ENCODE measurements at places on chromosomes 7 and 10.

GRCh38 chr7:33578166-33578565 is 327.2 kb upstream of the BMPER start:
- DNase-seq = no peak

DNA sequence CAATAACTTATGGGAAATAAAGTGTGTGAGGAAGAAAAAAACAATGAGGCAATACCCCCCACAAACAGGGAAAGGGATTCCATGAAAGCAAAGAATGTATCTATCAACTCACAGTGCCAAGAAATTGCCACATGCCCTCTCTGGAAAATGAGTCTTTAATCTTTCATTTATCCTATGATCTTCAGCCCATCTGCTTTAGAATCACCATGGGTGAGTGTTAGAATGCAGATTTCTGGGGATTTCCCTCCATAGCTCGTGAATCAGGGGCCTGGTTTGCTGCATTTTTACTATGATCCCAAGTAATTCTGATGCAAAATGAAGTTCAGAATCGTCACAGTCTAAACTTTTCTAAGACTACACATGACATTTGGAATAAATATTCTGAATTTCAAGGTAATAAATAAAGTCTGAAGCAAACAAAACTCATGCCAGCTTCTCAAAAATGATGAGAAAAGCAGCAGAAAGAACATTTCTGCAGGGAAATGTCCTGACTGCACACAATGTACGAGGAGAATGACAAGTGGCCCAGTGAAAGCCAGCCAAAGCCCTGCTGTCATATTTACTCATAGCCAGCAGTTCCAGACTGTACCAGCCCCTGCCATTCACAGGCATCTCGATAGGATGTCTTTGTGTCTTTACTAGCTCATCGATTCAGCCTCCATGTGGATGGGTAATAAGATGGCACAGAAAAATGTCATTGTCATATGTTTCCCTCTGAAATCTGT is 167.1 kb downstream of the ELMO1 start:
- DNase-seq = no peak

- DNase-seq = no peak
Observed at GRCh38 chr10:53463539-53463938, 691.0 kb upstream of the MBL2 start.

GRCh38 chr7:4689668-4690067 is 7.6 kb downstream of the FOXK1 start:
- no peak for DNase-seq

DNA sequence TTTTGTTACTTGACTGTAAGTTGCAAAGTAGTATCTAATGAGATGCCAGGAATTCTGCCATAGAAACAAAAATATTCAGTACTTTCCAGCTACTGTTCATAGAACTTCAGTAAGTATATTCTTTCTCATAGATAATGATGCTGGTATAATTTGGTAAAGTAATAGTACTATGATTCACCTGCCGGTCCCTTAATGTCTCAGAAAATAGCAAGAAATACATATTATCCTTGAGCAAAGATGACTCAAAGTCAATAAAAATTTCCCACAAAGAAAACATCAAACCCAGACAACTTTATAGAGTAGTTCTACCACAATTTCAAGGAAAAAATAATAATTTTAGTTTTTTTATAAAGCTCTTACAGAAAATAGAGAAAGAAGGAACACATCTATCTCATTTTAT is 105.4 kb downstream of the EPDR1 start:
- DNase-seq = no peak

- DNase-seq = no peak
Observed at GRCh38 chr7:110856704-110857103, 234.2 kb upstream of the LRRN3 start.

DNA sequence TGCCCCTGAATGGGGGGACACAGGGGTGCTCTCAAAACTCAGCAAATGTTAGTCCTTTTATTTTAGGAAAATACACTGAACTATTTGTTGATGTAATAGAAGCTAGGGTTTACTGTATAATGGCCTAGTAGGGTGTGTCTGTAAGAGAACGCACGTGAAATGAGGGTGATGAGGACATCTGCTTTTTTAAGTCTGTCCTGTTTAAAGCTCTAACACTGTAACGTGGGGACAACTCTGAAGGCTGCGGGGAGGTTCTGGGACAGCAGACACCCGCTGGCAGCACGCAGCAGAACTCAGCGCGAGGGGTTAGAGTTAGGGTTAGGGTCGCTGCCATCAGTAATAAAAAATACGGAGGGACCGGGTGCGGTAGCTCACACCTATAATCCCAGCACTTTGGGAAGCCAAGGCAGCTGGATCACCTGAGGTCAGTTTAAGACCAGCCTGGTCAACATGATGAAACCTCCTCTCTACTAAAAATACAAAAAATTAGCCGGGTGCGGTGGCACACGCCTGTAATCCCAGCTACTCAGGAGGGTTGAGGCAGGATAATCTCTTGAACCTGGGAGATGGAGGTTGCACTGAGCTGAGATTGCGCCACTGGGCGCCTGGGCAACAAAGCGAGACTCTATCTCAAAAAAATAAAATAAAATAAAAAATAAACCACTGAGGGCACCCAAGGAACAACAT is 98.0 kb downstream of the CTBP2 start:
- DNase-seq = no peak

GRCh38 chr10:110556969-110557601 is 10.4 kb upstream of the SMC3 start:
- DNase-seq = no peak

DNA sequence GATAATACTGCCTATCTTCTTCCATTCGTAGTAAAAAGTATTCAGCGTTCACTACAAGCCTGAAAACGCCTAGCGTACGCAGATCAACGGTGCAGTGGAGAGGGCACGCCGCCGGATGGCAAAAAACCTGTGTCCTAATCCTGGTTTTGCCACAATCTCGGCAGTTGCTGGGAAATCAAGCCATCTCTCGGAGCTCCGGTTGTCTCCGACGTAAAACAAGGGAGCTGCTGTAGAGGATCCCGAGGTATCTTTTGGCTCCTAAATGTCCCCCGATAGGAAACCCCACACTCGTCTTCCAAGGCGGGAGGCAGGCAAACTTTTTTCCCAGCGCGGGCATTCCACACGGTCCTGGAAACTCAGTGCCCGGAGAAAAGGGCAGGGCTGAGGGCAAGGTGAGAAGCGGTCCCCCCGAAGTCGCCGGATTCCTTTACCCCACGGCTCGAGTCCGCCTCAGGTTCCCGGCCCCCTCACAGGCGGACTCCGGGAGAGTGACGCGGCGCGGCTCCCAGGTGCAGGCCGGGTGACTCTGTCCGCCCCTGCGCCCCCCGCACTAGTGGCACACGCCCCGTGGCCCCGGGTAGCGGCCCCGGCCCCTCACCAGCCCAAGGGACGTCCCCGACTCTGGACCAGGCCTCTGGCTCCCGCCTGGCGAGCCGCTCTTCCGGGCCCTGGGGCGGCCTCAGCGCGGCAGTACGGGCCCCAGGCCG is 649 bp downstream of the IDE start:
- no peak for DNase-seq

DNA sequence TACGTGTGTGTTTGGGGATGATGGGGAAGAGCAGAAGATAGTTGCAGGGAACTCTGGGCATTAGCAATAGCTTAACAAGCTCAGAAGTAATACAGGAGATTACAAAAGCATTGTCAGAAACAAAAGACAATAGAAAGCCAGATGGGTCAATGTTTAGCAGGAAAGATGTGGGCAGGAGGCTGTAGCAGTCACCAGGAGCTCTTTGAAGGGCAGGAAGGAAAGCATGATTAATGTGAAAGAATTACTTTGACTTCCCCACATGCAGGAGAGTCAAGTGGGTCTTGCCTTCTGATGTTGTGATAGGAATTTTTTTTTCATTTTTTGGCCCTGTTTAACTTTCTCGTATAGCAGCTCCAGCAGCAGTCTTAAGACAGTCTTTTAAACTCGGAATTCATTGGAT is 6.0 kb upstream of the SMNDC1 start:
- DNase-seq = no peak

- no peak for DNase-seq
Observed at GRCh38 chr10:119637631-119638030, 13.5 kb upstream of the BAG3 start.

GRCh38 chr7:135076882-135077281 is 71.0 kb upstream of the TMEM140 start:
- DNase-seq = no peak

DNA sequence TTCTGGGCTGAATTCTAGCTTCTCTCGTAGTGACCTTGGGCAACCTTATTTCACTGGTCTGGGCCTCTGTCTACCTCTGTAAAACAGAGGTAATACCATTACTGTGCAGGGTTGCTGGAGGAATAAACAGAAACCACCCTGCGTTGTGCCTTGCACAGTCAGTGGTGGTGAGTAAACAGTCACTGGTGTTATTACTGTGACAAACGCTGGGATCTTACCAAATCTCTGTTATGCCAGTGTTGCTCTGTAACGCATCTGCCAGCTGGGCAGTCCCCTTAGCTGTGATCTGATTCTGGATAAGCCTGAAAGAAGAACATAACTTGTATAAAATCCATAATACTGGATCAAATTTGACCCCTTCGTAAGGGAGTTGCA is 49.4 kb downstream of the NOD1 start:
- DNase-seq = no peak

DNA sequence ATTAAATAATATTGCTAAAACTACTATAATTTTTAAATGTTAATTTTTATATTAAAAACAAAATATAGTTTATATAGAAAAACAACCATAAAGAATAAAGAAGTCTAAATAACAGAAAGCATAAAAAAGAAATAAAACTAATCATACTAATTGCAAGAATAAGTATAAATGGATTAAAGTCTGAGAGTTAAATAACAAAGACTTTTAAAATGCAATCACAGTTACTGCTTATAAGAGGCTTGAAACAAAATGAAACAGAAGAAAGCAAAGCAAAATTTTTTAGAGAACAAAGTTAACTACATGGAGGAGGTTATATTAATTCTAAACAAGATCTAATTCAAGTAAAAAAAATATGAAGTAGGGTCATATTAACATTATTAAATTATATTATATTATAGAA is 41.1 kb downstream of the PRR15 start:
- no peak for DNase-seq

- DNase-seq = no peak
Observed at GRCh38 chr10:35379226-35380137, 43.2 kb downstream of the CCNY start.

DNA sequence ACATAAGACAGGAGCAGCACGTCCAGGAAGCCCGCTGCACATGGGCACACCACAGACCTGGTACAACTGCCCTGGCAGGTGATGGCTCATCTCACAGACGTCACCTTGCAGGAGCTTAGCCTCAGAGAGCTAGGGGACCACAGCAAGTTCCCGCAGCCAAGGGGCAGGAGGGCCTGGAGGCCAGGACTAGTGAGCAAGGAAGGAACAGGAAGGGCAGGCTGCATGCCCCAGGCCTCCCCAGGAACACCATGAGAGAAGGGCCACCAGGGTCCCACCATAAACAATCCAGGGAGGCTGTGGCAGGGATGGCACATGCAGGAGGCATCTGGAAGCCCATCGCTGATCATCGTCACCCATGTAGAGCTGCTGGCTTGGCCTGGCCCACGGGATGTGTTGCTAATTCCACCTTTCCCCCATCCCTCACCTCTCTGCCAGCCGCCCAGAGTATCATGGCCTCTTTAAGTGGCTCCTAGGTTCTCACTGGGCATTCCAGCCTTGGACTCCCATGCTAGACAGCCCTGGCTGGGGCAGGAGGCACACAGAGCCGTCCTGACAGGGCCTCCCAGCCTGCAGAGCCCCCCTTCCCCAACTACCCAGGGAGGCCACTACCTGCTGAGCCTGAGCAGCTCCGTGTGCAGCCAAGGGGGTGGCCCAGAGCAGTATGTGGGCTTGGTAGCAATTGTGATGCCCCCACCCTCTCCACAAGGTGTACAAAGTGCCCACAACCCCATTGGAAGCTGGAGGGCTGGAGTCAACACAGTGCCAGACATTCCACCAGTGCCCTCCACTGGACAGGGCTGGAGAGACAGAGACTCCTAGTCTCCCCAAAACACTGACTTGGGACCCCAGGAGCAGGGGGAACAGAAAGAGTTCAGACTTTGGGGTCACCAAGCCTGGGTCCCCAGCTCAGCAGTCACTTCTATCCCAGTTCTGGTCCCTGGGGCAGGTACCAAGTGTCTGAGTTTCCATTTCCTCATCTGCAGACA is 35.5 kb downstream of the GRID1 start:
- no peak for DNase-seq

DNA sequence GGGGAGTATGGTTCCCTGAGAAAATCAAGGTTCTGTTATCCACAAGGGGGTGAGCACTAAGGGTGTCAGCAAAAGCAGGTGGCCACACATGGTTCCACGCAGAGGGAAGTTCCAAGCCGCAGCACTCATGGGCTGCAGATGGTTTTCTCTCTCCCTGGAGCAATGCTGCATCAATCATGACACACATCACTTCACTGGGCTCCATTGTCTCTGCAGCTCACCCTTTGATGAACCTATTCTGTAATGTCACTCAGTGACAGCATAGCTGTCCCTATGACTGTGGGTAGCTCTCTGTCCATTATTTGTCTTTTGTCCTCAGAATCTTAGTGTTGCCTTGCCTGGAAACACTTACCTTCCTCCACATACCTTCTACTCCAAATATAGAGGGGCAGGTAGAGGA is 34.8 kb downstream of the LRRC18 start:
- DNase-seq = no peak

- no peak for DNase-seq
Observed at GRCh38 chr10:112911206-112911605, 38.8 kb upstream of the TCF7L2 start.

DNA sequence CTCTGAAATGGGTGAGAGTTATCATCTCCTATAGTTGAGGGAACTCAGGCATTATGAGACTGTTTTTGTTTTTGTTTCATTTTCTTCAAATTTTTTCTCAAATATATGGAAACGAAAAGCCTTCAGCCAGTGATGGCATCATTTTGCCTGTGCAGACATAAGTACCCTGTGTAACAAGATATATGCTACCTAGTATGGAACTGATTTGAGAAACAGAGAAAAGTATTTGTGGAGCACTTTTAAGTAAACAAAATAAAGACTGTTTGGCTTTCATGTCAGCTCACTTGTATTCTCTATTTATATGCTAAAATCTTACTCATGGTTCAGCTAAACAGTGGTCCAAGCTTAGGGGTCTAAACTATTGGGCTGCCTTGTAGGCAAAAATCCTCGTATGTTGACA is 150.6 kb downstream of the WNT2 start:
- DNase-seq = no peak

- no peak for DNase-seq
Observed at GRCh38 chr7:90262438-90262837, 17.5 kb downstream of the CFAP69 start.

All from astrocyte of the cerebellum (primary cell).